NCI-H2029 (cell line): ENCODE measurements at places on chromosomes 4 and X.

DNA sequence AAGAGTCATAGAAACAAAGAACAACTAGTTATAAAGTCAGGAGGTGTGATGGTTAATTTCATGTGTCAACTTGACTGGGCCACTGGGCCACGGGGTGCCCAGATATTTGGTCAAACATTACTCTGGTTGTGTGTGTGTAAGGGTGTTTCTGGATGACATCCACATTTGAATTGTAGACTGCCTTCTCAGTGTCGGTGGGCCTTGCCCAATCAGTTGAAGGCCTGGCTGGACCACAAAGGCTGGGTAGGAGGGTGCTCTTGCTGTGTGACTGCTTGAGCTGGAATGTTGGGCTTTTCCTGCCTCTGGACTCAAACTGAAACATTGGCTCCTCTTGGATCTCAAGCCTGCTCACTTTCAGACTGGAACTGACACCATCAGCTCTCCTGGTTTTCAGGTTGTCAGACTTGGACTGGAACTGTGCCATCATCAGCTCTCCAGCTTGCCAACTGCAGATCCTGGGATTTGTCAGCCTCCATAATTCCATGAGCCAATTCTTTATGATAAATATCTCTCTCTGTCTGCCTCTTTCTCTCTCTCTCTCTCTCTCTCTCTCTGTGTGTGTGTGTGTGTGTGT, 41.4 kb downstream of the CLDN34 start:
- DNase-seq = no peak

GRCh38 chr4:39963656-39964055, 14.1 kb downstream of the PDS5A start:
- DNase-seq = no peak

GRCh38 chr4:145404761-145405160, 76.9 kb upstream of the SMAD1 start:
- DNase-seq = no peak

DNA sequence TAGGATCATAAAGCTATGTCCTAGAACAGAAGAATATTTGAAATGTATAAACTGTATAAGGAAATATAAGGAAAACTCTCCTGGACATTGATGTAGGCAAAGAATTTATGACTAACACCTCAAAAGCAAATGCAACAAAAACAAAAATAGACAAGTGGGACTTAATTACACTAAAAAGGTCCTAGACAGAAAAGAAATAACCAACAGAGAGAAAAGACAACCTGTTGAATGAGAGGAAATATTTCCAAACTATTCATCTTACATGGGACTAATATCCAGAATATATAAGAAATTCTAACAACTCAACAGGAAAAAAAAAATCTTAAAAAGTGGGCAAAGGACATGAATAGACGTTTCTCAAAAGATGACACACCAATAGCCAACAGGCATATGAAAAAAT, 54.4 kb upstream of the PRDX4 start:
- no peak for DNase-seq
